ENCODE measurements at places on chromosomes 7 and 10.

DNA sequence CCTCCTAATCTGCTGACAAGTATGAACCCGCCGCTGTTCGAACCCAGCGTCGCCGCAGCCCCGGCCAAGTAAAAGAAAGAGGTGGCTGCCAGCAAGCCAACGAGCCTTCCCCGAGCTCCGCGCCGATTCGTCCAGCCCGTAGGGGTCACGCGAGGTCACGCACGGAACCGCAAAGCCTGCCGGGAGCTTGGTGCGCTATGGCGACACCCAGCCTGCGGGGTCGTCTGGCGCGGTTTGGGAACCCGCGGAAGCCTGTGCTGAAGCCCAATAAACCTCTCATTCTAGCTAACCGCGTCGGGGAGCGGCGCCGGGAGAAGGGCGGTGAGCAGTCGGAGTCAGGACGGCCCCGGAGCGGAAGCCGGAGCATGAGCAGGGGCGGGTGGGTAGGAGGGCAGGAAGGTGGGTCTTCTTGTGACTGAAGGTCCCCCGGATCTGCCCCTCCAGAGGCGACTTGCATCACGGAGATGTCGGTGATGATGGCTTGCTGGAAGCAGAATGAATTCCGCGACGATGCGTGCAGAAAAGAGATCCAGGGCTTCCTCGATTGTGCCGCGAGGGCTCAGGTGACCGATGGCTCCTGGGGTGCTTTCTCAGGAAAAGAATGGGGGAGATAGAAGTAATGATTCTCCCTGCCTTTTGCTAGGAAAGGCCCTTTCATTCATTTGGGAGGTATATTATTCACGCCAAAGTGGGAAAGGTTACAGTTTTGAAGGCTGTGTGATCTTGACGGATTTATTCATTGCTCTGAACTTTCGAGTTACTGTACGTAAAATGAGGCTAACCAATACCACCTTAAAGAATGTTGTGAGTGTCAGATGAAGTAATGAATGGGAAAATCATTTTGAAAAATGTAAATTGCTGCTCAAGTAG is at the start of gene CHCHD1:
Gene CHCHD1, plus strand, starts transcription at position 170 of the 870 bp plus-strand sequence. Its CDS starts 28 bp downstream, at position 198.
- peak; percentile 85 for DNase-seq

DNA sequence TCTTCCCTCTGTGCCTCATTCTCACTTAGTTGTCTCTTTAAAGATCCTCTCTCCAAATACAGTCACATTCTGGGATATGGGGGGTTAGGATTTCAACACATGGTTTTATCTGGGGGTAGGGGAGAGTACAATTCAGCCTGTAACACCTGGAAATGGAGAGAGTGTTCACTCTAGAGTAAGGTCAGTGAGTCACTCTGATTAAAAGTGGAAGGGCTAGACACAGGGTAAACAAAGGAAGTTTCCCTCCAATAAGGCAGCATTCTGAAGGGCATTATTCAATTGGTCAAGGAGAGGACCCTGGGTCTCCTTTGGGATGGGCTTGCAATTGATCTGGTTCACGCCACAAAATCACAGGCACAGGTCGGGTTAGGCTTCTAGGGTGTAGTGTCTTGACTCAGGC is 232.8 kb upstream of the NPSR1 start:
- DNase-seq: no peak

DNA sequence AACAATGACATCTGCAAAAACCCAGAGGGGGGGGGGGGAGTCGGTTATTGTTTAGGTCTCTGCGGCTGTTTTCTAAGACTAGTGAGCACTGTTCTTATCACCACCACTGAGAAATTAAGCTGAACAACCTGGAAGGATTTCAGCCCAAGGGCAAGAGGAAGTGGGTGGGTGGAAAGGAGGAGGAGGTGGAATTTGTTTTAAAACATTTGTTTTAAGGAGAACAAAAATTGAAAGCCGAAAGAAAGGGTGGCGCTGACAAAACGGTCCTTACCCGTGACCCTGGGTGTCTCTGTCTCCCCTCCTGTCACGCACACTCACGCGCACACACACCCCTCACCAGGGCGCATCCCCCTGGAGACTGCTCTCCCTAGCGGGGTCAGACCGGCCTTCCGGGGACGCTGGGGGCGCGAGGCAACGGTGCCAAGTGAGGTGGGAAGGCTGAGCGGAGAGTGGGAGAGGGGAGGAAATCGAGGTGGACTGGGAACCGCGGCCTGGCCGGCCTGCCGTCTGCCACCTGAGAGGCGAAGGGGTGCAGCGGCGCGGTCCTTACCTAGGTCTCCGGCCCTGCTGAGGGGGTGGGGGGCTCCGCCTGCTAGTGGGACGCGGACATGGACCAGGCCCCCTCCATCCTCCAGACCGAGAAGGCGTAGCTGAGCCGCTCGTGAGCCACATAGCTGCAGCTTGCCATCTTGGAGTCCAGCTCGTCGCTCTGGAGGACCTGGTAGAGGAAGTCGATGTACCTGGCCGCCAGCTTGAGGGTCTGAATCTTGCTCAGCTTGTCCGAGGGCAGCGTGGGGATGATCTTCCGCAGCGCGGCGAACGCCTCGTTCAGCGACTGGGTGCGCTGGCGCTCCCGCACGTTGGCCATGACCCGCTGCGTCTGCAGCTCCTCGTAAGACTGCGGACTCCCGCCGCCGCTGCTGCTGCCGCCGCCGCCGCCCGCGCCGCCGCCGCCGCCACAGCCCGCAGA is 1.0 kb downstream of the TWIST1 start:
- no peak for DNase-seq

DNA sequence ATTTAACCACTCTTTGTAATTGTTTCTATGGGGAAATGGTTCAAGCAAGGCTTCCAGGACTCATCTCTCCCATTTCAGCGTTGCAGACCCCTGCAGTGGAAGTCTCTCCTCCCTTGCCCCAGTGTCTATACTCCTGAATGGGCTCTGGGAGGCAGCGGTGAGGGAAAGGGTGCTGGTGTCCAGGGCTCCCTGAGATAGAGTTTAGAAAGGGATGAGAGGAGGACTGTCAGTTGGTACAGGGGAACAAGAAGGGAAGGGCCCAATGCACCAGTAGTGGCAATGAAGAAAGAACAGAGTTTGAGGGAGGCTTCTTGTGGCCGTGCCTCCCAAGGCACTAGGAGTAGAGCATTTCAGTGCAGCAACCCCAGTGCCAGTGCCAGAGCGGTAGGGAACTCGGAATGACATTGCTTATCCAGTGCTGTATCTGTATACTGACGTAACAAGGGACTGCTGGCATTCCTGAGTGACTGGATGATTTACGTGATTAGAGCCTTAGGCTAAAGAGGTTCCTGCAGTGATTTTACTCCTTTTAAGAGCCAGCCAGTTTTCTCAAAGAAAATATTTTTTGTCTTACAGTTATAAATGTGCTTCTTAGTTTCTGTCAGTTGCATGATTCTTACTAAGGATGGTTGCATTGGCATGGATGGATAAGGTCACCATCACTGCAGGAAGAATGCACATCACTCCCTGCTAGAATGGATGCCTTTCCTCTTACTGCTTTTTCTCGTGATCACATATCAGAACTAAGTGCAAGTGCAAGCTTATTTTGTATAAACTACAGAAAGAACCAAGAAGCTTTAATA is 28.0 kb downstream of the PRPF18 start:
- no peak for DNase-seq

GRCh38 chr10:52523696-52524095 is 209.6 kb downstream of the DKK1 start:
- DNase-seq: no peak
